ENCODE measurements at places on chromosomes 3 and 15. TPM values are rescaled to one million over a fixed set of nuclear protein-coding genes. Genes with fewer than 3 reads are reported as not detected.

Gene GPR27
- total RNA-seq = 1.2 TPM

Gene ARGFX
- not detected for total RNA-seq

Gene AADACL2
- total RNA-seq = not detected

DNA sequence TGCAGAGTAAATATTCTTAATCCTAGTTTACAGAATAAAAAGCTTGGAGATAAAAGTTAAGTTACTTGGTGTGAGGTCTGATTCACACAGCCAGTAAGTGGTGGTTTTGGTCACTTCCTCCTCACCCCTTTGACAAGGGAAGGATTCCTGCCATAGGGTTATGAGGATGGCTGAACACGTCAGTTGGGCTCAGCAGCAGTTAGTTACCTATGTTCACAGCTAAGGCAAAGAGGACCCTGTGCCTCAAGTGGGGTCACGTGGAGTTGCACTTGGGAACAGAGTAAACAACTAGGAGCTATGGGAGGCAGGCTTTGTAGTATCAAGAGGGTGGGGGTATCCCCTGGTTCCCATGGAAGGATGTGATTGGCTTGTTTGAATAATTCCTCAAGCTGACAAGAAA is 232.2 kb downstream of the UBE2E2 start:
- H3K27ac ChIP-seq = no peak overlapping the region
- DNase-seq = no peak
- no peak overlapping the region for H3K4me3 ChIP-seq
- peaks cover 10% of the 10 kb centered on the region for H3K4me1 ChIP-seq
- H3K27me3 ChIP-seq = no peaks in the 10 kb centered on the region
- H3K36me3 ChIP-seq = no peaks in the 10 kb centered on the region

DNA sequence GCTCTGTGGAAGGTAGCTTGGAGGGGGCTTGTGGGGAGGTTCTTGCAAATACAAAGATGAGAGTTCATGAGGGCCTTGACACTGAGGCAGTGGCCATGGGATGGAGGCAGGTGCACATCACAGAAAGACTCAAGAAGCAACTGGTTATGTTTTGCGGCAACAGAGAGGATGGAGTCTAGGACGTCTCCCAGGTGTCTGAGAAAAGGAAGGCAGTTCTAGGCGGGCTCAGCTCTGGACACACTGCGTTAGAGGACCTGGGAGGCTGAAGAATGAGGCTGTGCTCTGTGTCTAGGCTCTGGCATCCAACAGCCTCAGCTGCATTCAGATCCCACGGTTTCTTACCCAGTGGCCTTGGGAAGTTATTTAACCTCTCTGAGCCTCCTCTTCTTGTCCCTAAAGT is 23.5 kb downstream of the NOX5 start:
- no peak overlapping the region for H3K4me3 ChIP-seq
- H3K36me3 ChIP-seq = no peaks in the 10 kb centered on the region
- no peak for DNase-seq
- peaks cover 2% of the 10 kb centered on the region for H3K27me3 ChIP-seq
- H3K4me1 ChIP-seq = no peaks in the 10 kb centered on the region
- no peak overlapping the region for H3K27ac ChIP-seq

- no peak overlapping the region for H3K27ac ChIP-seq
- DNase-seq = no peak
- no peaks in the 10 kb centered on the region for H3K4me1 ChIP-seq
- no peaks in the 10 kb centered on the region for H3K36me3 ChIP-seq
- no peaks in the 10 kb centered on the region for H3K27me3 ChIP-seq
Observed at GRCh38 chr15:39013262-39013661, 448.6 kb upstream of the RASGRP1 start.

- no peaks in the 10 kb centered on the region for H3K27me3 ChIP-seq
- no peak for DNase-seq
- no peak overlapping the region for H3K4me3 ChIP-seq
- no peaks in the 10 kb centered on the region for H3K36me3 ChIP-seq
- no peak overlapping the region for H3K27ac ChIP-seq
- no peaks in the 10 kb centered on the region for H3K4me1 ChIP-seq
Observed at GRCh38 chr3:68088216-68088615, 433.8 kb upstream of the SUCLG2 start.

GRCh38 chr15:81282911-81283310 is 41.0 kb downstream of the STARD5 start:
- no peaks in the 10 kb centered on the region for H3K27me3 ChIP-seq
- no peak overlapping the region for H3K27ac ChIP-seq
- H3K4me1 ChIP-seq = no peaks in the 10 kb centered on the region
- no peak overlapping the region for H3K4me3 ChIP-seq
- no peak for DNase-seq
- H3K36me3 ChIP-seq = no peaks in the 10 kb centered on the region

DNA sequence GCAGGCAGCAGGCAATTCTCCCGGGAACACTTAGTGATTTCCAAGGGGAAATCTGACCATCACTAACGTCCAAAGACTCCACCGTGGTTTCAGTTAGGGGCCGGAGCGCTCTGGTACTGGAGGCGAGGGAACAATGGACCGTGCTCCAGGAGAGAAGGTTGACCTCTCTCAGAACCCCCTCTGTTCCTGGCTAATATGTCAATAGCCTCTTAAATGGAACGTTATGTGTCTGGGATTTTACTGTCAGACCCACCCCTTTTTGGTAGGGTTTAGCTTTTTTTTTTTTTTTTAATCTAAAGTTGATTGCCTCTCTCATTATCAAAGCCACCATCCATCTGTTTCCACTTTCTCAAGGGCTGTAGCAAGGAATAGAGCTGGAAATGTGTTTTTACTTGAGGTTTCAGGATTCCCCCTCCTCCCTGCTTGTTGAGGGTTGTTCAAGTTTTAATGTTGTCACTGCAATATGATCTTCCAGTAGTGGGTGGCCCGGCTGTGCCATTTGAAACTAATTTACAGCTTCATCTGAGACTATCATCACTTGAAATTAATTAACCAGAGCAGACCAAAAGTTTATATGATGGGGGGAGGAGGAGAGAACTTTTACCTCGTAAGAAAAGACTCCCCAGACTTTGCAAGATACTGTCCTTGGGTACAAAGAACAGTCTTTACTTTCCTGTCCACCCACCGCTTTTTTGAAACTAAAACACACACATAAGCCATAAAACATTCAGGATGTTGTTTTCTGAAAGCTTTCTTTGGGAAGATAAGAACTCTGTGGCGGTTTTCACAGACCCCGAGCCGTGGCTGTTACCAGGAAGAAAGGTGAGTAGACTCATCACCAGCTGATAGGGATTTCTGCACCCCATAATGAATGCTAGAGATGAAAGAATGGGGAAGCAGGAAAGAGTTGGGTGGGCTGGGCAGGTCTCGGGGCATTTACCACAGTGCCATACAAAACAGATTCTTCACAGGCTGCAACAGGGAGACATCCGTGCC is 187.8 kb downstream of the UACA start:
- no peak overlapping the region for H3K4me3 ChIP-seq
- no peaks in the 10 kb centered on the region for H3K4me1 ChIP-seq
- no peak for DNase-seq

- H3K4me3 ChIP-seq = no peak overlapping the region
- no peak overlapping the region for H3K27ac ChIP-seq
- no peaks in the 10 kb centered on the region for H3K27me3 ChIP-seq
Observed at GRCh38 chr15:56568466-56569167, 103.7 kb upstream of the MNS1 start.

DNA sequence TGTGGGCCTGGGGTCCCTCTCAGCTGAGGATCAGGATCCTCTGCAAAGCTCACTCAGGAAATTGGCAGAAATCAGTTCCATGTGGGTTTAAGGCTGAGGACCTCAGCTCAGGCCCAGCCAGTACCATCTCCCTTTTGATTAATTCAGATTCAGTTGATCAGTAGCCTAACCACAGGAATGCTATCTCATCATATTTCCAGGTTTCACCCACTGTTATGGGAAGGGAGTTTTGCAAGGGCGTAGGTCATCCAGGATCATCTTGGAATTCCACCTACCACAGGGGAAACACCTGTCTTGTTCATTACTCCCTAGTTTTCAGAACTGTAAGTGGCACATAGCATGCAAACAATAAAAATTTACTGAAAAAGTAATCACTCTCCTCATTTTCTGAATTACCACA is 399.5 kb upstream of the CNTN3 start:
- no peak for DNase-seq
- no peaks in the 10 kb centered on the region for H3K27me3 ChIP-seq
- no peaks in the 10 kb centered on the region for H3K36me3 ChIP-seq
- no peaks in the 10 kb centered on the region for H3K4me1 ChIP-seq
- no peak overlapping the region for H3K4me3 ChIP-seq

- DNase-seq = no peak
- no peak overlapping the region for H3K27ac ChIP-seq
- no peaks in the 10 kb centered on the region for H3K4me1 ChIP-seq
- no peaks in the 10 kb centered on the region for H3K36me3 ChIP-seq
Observed at GRCh38 chr3:154730186-154730585, 300.2 kb upstream of the GPR149 start.

GRCh38 chr3:178850450-178851190 is 221.0 kb downstream of the ZMAT3 start:
- H3K27ac ChIP-seq = no peak overlapping the region
- no peaks in the 10 kb centered on the region for H3K4me1 ChIP-seq
- H3K36me3 ChIP-seq = no peaks in the 10 kb centered on the region

DNA sequence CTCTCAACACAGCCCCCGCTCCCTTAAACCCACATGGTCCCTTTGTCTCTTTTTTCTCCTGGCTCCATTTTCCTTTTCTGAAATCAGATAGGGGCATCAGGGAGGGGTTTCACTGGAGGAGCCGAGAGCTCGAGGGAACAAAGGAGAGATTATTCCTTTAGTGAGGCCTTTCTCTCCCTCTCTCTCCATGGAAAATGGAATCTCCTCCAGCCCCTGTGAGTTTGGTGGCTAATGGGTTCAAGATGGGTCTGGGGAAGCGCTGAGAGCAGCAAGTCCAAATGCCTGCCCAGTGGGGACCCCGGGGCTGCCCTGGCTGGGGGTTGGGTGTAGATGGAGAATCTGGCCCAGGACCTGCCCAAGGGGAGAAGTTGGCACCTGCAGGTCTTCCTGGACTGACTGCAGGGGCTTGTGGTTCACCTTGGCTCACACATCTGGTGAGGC is 56.8 kb downstream of the ITGA11 start:
- no peaks in the 10 kb centered on the region for H3K36me3 ChIP-seq
- peaks cover 12% of the 10 kb centered on the region for H3K4me1 ChIP-seq
- H3K27ac ChIP-seq = no peak overlapping the region

DNA sequence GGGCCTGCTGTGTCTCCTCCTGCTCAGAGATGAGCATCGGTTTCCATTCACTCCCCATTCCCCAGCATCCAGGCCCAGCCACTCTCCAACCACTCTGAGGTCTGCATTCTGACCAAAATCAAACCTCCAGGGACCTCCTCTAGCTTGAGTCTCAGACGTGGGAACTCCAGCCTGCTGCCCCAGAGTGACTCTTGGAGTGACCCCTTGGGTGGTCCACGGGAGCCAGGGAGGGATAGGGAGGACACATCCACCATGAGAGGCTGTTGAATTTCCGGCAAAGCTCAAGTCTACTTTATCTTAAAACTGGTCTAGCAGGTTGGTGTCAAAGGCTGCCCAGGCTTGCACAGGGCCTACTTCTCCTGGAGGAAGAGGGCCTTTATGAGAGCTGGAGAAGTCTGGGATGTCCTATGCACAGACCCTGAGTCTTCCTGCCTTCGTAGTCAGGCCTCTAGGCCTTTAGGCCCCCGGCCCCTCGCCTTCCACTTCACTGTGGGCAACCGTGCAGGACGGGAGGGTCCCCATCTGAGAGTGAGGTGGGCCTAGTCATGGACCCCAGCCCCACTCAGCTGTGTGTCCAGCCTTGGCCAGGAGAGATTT is 8.9 kb downstream of the CISH start:
- peak overlapping the region; percentile 91 for H3K27ac ChIP-seq
- H3K27me3 ChIP-seq = no peaks in the 10 kb centered on the region
- peaks cover 7% of the 10 kb centered on the region for H3K36me3 ChIP-seq
- no peak overlapping the region for H3K4me3 ChIP-seq
- no peak for DNase-seq

GRCh38 chr3:99626417-99626788 is 12.0 kb upstream of the COL8A1 start:
- no peak overlapping the region for H3K27ac ChIP-seq
- H3K36me3 ChIP-seq = no peaks in the 10 kb centered on the region
- H3K27me3 ChIP-seq = peaks cover 6% of the 10 kb centered on the region
- no peak for DNase-seq

- H3K4me1 ChIP-seq = no peaks in the 10 kb centered on the region
- DNase-seq = no peak
- H3K27ac ChIP-seq = no peak overlapping the region
- H3K4me3 ChIP-seq = no peak overlapping the region
- no peaks in the 10 kb centered on the region for H3K27me3 ChIP-seq
Observed at GRCh38 chr15:40242601-40243000, 3.7 kb downstream of the PAK6 start.

GRCh38 chr15:68487087-68487843 is 55.3 kb upstream of the ITGA11 start:
- no peaks in the 10 kb centered on the region for H3K36me3 ChIP-seq
- H3K27me3 ChIP-seq = no peaks in the 10 kb centered on the region
- H3K27ac ChIP-seq = no peak overlapping the region

GRCh38 chr3:187836823-187837770 is 91.8 kb upstream of the BCL6 start:
- no peaks in the 10 kb centered on the region for H3K4me1 ChIP-seq
- DNase-seq = no peak
- H3K27me3 ChIP-seq = no peaks in the 10 kb centered on the region
- H3K36me3 ChIP-seq = no peaks in the 10 kb centered on the region

Measured in psoas muscle (tissue), 8 donors.